ENCODE measurements at places on chromosomes 4 and X. TPM values are rescaled to one million over a fixed set of nuclear protein-coding genes. Genes with fewer than 3 reads are reported as not detected.

DNA sequence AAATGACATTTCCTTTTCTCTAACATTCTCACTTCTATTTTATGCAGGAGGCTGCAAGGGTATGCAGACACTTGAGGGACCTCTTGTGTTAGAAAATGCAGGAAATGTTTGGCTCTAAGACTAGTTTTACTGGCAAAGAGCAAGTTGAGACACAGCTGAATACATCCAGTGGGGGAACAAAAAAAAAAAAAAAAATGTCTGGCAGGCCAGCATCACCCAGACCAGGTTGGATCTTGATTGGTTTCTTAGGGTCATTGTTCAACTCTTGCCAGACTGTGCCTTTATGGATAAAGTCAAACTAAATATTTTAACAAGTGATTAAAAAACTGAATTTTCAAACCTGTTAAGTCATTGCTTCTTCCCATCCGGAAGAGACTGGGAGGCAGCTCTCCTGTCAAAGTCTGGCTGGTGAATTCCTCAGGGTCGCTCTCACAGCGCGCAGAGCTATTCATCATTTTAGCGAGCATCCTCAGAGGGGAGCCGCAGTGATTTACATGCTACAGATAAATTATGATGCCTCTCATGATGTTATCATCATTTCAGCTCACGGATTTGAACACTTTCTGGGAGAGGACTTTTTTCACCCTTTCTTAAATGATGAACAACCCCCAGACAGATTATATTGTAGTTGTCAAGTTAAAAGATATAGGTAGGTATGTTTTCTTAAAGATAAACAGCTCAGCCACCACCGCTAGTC is 23.6 kb upstream of the PACRGL start:
- no peak for DNase-seq

GRCh38 chrX:154356596-154356995 is 17.8 kb downstream of the FLNA start:
- DNase-seq: no peak

The CUL4B gene
- polyA plus RNA-seq: 73.2 TPM

- no peak for DNase-seq
Observed at GRCh38 chr4:57291911-57292310, 181.7 kb upstream of the IGFBP7 start.

The DGKK gene
- 9.0 TPM for polyA plus RNA-seq

The ATP10D gene
- 53.5 TPM for polyA plus RNA-seq

The RRH gene
- polyA plus RNA-seq: 1.3 TPM

GRCh38 chrX:155645180-155645579 is 32.4 kb upstream of the TMLHE start:
- no peak for DNase-seq

DNA sequence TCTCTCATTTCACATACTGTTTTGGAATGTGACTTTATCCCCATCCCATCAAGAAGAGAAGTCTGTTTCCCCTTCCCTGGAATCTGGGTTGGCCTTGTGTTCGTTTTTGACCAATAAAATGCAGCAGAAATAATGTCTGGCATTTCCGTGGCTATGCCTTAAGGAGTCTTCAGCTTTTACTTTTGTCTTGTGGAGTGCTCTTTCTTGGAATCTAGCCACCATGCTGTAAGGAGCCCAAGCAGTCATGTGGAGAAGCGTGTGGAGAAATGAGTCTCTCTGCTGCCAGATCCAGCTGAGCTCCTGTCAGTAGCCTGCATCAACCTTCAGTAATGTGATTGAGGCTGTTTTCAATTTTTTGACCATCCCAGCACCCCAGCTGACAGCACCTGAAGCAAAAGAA is 84.4 kb upstream of the ARMCX2 start:
- DNase-seq: no peak

The PDZD4 gene
- 11.7 TPM for polyA plus RNA-seq

DNA sequence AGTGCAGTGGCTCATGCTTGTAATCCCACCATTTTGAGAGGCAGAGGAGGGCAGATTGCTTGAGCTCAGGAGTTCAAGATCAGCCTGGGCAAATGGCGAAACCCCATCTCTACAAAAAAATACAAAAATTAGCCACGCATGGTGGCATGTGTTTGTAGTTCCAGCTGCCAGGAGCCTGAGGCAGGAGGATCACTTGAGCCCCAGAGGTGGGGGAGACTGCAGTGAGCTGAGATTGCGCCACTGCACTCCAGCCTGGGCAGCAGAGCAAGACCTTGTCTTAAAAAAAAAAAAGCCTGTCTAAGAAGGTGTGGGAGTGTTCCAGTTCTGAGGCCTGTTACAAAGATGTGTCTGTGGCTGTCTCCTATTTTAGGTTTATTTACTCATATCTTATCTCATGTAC is 38.0 kb downstream of the PI4K2B start:
- no peak for DNase-seq

The NAT8L gene
- 7.9 TPM for polyA plus RNA-seq

- DNase-seq: no peak
Observed at GRCh38 chrX:153820601-153821000, 9.7 kb downstream of the PDZD4 start.

GRCh38 chr4:25425361-25425760 is 48.3 kb downstream of the ANAPC4 start:
- DNase-seq: no peak

GRCh38 chr4:40190465-40190864 is 6.4 kb upstream of the RHOH start:
- DNase-seq: no peak

DNA sequence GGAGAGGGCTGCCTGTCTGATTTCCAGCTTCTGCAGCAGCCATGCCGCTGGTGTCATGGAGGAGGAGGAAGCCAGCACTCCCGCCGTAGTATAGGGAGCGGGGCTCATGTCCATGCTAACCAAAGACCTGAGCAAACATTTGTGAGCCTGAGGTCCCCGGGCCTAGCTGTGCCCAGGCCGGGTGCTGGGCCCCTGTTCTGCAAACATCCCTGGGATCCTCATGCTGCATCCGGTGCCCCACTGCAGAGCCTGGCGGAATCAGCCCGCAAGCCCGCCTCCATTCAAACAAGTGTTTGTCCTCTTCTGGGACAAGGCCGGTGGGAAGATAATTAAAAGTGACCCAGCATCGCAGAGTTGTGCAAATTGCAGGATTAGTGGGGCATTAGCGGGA is 106.3 kb downstream of the SORCS2 start:
- no peak for DNase-seq

The HOPX gene
- polyA plus RNA-seq: 16.4 TPM

- no peak for DNase-seq
Observed at GRCh38 chr4:76663824-76664223, 228.8 kb downstream of the SHROOM3 start.

GRCh38 chrX:106606571-106606970 is 5.2 kb upstream of the RADX start:
- no peak for DNase-seq

- no peak for DNase-seq
Observed at GRCh38 chr4:44446191-44446590, 2.4 kb downstream of the KCTD8 start.

The INTS12 gene
- polyA plus RNA-seq: 32.8 TPM

- DNase-seq: no peak
Observed at GRCh38 chrX:52983321-52984000, 25.1 kb upstream of the FAM156A start.

GRCh38 chr4:2671267-2671895 is 84.8 kb downstream of the TNIP2 start:
- DNase-seq: peak; percentile 66

DNA sequence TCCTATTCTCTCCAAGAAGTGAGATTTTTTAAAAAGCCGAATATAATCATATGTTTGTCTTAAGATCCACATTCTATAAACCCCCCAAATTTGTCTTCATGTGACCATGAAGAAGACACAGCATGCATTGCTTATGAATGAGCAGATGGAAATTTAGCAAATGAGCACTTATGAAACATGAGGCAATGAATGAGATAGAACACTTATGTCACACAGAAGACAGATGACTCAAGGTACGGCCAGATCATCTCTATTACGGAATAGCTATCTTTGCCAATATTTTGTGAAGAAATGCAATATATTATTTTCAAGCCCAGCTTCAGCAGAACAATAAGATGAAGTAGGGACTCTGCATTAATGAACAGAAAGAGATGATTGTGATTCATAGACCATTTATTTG is 21.4 kb downstream of the PHEX start:
- no peak for DNase-seq

The PABPC5 gene
- 4.2 TPM for polyA plus RNA-seq

The TCEAL7 gene
- 39.3 TPM for polyA plus RNA-seq

DNA sequence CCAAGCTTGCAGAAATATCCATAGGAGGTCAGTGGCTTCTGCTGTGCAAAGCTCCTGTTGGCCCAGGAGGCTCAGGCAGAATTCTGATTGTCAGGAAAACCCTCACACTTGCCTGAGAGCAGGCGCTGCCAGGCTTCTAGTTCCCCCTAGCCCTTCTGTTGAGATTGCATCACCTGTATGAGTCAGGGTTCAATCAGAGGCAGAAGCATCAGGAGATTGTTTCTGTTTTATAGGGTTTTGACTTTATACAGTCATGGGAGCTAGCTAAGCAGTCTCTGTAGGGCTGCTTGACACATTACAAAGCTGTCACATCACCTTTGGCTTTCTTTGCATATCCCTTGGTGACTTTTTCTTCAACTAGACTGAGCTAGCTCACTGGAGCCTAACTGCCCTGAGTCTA is 27.8 kb downstream of the DIPK2B start:
- DNase-seq: no peak

DNA sequence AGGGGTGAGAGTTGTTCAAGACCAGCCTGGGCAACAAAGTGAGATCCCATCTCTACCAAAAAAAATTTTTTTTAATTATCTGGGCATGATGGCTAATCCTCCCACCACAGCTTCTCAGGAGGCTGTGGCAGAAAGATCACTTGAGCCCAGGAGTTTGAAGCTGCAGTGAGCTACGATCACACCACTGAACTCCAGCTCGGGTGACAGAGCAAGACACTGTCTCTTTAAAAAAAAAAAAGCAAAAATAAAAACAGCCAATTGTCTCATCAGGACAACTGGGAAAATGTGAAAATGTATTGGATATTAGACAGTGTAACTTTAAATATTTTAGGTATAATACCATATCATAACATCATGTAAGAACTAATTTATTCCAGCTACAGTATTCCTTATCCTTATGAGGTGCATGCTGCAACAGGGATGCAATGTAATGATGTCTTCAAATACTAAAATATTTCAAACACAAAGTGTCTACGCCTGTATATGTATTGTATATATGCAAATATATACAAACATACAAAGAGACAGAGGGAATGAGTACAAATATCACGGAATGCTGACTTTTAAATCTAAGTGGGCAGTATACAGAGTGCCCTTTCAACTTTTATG is 17.2 kb downstream of the FAM13A start:
- no peak for DNase-seq

The CYBB gene
- 13.6 TPM for polyA plus RNA-seq

GRCh38 chr4:182344968-182345367 is 101.8 kb downstream of the TENM3 start:
- DNase-seq: no peak

- DNase-seq: no peak
Observed at GRCh38 chr4:34198966-34199365, 2045.3 kb downstream of the ARAP2 start.

DNA sequence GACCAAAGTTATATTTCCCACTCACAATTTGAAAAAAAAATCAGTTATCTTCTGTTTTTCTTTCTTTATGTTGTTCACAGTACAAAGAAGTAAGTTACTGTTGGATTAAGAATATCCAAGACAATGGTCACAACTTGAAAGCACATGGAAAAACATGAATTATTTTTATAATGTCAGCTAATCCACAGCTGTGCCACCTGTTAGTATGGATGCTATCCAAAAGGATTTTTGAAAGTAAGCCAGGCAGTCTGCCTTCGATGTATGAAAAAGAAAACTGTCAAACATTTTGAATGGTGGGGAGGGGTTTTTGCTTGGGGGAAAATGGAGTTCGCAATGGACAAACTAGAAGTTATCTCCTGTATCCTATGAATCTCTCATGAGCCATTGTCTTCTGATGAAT is 6.2 kb downstream of the GPM6A start:
- no peak for DNase-seq

The P2RY8 gene
- 1.1 TPM for polyA plus RNA-seq

The SMR3B gene
- polyA plus RNA-seq: not detected

- DNase-seq: no peak
Observed at GRCh38 chr4:5932035-5932568, 39.2 kb upstream of the CRMP1 start.

The GC gene
- 0.21 TPM for polyA plus RNA-seq

DNA sequence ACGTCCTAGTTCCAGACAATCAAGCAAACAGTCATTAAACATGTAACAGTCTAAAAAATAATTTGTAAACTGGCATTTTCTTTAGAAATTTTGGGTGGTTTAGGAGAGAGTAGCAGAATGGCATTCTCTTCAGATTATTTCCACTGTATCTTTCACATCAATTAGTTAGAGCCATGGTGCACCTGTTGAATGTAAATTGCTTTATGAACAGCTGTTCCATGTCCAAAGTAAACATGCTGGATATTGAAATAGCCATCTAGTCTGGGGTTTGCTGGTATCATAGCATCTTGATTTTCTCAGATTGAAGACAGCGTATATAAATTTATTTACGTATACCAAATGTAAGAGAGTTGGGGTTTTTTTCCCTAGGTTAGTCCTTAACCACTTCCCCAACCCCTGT is 143.6 kb downstream of the RCHY1 start:
- DNase-seq: no peak

The SMS gene
- polyA plus RNA-seq: 156 TPM

The SUPT20HL1 gene
- not detected for polyA plus RNA-seq

GRCh38 chr4:3392321-3392720 is 49.4 kb upstream of the HGFAC start:
- DNase-seq: no peak

- no peak for DNase-seq
Observed at GRCh38 chr4:28254003-28254402, 1393.4 kb downstream of the STIM2 start.

GRCh38 chr4:182242787-182243186 is 415 bp upstream of the TENM3 start:
- DNase-seq: no peak

- DNase-seq: peak; percentile 23
Observed at GRCh38 chr4:101348367-101348827, 1.1 kb upstream of the PPP3CA start.

GRCh38 chr4:6734165-6734786 is 18.3 kb downstream of the BLOC1S4 start:
- DNase-seq: no peak

The POF1B gene
- polyA plus RNA-seq: 0.43 TPM

The GAK gene
- polyA plus RNA-seq: 87.9 TPM

The CETN2 gene
- polyA plus RNA-seq: 119 TPM

All from renal pelvis (tissue), 12 donors.